ENCODE measurements at places on chromosomes 7 and 10.

DNA sequence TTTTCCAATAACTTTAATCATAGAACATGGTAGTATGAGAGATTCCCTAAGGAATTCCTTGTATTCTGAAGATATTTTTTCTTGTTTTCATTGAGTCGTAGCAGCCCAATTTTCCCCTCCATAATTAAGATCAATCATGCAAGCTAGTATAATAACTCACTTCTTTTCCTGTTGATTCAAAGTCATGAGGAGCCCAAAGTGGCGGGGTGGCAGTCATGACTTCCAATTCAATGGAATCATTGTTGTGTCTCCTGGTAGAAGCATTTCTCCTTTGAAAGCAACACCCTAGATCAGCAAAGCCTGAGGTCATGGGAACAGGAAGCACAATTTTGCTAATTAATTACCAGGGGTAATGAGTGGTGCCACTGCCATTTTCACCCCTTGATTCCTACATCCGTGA lies 77.6 kb upstream of the MAGI2 start:
- DNase-seq, result no peak

- DNase-seq, result no peak
These were observed 316.4 kb upstream of the COBL start for GRCh38 chr7:51633006-51633405.

- no peak for DNase-seq
These were observed at the start of gene PLXNA4 for GRCh38 chr7:132575982-132576720. PLXNA4 (minus strand) TSS chr7:132576470; CDS start chr7:132508693, 67,777 bp downstream.

- no peak for DNase-seq
These were observed 99.1 kb downstream of the CCDC71L start for GRCh38 chr7:106561666-106562411.

DNA sequence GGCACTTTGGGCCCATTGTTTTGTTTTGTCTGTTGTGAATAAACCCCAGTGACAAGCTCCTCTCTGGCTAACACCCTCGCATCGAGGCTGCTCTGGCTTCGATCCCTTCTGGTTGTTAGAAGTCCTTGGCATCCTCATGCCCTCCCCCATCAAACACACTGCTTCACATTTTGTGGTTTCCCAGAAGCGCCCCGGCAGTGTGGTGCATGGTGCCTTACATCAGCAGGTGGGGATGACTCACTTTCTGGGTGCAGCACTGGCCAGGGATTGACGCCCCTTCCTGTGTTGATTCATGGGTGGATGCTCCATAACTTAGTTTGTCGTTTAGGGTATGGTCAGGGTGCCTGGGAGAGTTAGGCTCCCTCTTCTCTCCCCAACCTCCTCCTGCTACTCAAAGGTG lies 51.4 kb downstream of the PLPP4 start:
- no peak for DNase-seq

GRCh38 chr10:9789996-9790395 lies 1227.7 kb upstream of the CELF2 start:
- no peak for DNase-seq

DNA sequence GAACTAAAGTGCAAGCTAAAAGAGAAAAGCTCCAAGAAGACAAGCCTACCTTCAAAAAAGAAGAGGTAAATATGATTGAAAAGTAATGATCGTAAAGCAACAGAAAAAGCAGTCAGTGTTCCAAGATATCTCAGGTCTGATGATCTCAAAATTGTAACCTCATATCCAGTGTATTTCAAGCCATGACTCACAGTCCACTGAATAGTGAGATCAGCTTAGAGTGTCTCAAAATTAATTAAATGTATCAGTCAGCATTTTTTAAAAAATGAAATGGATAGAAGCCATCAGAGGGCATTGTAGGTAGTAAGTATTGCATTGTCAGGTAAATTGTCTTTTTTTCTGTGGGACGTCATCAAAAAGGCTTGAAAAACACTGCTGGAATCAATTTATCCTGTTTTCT lies 50.6 kb upstream of the AGBL3 start:
- no peak for DNase-seq

DNA sequence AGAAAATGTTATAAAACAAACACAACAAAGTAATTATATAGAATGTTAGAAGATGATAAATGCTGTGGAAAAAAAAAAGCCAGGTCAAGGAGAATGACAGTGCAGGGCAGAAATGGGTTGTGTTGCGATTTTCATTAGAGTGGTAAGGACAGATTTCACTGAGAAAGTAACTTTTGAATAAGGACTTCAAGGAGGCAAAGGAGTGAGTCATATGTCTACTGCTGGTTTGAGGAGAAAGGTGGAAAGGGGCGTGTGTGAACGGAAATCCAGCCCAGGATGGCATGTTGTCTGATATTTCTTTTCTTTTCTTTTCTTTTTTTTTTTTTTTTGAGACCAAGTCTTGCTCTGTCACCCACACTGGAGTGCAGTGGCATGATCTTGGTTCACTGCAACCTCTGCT lies 12.3 kb upstream of the DLD start:
- no peak for DNase-seq

DNA sequence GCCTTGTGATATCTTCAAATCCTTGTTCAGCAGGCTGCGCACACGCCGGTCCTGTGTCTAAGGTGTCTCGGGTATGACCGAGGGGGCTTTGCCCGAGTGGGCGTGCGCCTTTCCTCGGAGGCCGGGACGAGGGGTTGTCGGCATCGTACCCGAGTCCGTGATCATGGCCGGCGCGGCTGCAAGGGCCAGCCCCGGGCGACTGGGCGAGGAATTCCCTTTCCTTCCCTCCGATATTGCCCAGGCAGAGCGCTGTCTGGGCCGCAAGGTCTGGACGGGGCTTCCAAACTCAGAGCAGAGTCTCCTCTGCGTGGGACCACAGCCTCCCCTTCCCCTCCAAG lies 59.7 kb downstream of the ZNF467 start:
- no peak for DNase-seq

DNA sequence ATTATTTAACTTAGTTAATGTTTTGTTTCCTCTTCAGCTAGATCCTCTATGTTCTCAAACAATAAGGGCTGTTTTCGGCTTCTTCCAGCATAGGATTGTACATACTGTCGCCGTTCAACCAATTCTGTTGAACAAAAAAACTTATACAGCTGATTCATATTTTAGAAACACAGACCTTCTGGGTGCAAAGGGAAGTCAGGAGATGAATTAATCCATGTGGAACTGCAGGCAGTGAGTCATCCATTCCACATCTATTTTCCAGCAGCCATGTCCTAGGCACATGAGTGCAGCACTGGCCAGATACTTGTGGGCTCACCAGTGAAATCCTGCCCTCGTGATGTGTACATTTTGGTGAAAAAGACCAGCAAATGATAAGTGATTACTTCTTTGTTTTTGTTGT lies 163.2 kb downstream of the JAZF1 start:
- no peak for DNase-seq

- no peak for DNase-seq
These were observed 503.3 kb downstream of the SORCS1 start for GRCh38 chr10:106661133-106661766.

GRCh38 chr7:24907311-24907886 lies 72.6 kb downstream of the OSBPL3 start:
- no peak for DNase-seq

GRCh38 chr10:76297780-76298281 lies 866.4 kb downstream of the LRMDA start:
- DNase-seq, result no peak

DNA sequence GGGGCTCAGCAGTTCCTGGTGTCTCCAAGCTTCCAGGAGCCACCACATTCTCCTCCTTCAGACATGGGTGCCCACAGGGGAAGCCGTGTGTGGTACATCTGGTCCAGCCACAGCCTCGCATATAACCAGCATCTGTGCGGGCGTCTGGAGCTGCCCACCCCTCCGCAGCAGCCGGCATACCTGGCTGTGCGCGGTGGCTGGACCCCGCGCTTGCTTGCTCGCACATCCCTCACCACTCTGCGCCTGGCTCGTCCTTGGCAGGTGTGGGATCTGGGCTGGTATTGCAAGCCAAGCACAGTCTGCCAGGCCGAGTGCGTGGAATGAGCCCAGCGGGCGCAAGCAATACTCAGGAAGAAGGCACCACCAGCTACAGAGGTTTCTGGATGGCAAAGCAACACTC lies 117.7 kb upstream of the MBL2 start:
- DNase-seq, result no peak

- DNase-seq, result no peak
These were observed 39.9 kb downstream of the TLL2 start for GRCh38 chr10:96473866-96474265.

- DNase-seq, result no peak
These were observed at the start of gene HIP1 for GRCh38 chr7:75738604-75738974. HIP1 (minus strand) TSS chr7:75738941; CDS start chr7:75738920, 21 bp downstream.

GRCh38 chr7:38368191-38368605 lies 94.8 kb upstream of the TARP start:
- DNase-seq, result peak; percentile 77

DNA sequence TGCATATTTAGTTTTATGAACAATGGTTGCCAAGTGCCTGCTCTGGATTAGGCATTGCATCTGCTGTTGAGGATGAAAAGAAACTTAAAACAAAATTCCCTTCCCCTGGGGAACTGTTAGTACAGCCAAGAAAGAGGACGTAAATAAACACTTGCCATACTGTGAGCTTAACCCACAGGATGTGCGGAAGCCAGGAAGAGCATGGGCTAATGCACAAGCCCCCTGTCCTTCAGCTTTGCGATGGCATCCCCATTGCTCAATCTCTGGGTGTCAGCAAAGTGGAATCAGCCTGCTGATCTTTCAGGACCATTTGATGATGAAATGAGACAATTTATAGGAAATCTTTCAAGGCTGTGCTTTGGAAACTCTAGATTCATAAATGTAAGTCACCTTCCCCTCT lies 399.9 kb upstream of the IGFBP3 start:
- DNase-seq, result no peak

DNA sequence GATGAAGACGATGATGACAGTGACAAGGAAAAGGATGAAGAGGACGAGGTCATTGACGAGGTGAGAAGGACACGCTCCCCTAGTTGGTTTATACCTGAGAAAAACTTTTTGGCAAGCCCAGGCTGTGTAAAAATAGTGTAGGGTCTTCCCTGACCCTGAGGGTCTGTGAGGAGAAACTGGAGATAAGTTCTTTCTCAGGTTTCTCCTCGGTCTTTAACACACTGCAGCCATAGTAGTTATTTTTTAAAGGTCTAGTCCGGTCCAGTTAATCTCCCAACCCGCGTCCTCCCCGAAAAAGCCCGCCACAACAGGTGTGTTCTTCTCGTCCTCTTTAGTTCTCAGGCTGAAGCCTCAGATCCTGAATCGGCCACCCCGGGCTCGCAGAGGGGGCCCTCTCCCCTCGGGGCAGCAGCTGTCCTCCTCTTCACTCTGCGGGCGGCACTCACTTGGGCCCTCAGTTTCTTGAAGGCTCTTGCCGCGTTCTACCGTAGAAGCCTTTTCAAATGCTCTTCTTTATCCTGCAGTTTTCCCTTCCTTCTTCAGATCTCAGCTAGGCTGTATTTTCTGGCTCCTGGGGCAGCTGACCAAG lies 411 bp downstream of the BCCIP start:
- DNase-seq, result no peak

GRCh38 chr10:51364674-51365073 lies 290.4 kb downstream of the PRKG1 start:
- DNase-seq, result no peak

- DNase-seq, result no peak
These were observed 1.9 kb downstream of the CALHM2 start for GRCh38 chr10:103450201-103450695.

DNA sequence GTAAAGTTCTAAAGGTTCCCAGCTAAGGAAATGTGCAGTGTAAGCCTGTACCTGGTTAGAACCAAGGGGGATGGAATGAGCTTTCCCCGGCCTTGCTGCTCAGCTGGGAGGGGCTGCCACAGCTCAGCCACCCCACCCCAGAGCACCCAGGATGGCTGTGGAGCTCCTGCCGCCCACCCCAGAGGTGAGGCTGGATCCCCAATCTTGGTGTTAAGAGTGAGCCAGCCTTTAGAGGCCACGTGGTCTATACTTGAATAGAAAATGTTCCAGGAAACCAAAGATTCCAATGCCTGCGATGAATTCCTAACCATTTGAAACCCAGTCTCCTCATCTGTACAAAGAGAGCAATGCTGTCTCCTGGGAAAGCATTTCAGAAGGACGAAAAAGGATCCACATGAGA lies 16.5 kb downstream of the DIP2C start:
- no peak for DNase-seq

- no peak for DNase-seq
These were observed 32.2 kb downstream of the LSM5 start for GRCh38 chr7:32458025-32458424.

- no peak for DNase-seq
These were observed 45.5 kb upstream of the TMEM140 start for GRCh38 chr7:135102372-135102771.

- no peak for DNase-seq
These were observed 350.1 kb downstream of the KIF20B start for GRCh38 chr10:90051474-90051873.

- no peak for DNase-seq
These were observed 379.7 kb downstream of the PHTF2 start for GRCh38 chr7:78178319-78178718.

DNA sequence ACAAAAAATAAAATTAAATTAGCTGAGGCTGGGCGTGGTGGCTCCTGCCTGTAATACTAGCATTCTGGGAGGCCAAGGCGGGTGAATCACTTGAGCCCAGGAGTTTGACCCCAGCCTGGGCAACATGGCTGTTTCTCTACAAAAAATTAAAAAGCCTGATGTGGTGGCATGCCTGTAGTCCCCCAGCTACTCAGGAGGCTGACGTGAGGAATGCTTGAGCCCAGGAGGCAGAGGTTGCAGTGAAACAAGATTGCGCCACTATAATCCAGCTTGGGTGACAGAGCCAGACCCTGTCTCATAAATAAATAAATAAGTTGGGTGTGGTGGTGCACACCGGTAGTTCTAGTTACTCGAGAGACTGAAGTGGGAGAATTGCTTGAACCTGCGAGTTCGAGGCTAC lies 65.1 kb downstream of the GNA12 start:
- no peak for DNase-seq

DNA sequence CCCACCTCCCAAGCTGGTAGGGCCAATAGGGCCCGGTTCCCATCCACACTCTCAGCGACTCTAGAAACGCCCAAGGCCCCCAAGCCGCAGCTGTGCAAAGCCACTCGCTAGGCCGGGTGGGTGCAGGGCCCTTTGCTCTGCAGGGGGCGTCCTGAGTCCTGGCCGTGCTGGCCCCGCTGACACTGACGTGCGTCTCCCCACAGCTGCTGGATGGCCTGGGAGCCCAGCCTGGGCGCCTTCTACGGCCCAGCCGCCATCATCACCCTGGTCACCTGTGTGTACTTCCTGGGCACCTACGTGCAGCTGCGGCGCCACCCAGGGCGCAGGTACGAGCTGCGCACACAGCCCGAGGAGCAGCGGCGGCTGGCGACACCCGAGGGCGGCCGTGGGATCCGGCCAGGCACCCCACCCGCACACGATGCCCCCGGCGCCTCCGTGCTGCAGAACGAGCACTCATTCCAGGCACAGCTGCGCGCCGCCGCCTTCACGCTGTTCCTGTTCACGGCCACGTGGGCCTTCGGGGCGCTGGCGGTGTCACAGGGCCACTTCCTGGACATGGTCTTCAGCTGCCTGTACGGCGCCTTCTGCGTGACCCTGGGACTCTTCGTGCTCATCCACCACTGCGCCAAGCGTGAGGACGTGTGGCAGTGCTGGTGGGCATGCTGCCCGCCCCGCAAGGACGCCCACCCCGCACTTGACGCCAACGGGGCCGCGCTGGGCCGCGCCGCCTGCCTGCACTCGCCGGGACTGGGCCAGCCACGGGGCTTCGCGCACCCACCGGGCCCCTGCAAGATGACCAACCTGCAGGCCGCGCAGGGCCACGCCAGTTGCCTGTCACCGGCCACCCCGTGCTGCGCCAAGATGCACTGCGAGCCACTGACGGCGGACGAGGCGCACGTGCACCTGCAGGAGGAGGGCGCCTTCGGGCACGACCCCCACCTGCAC lies 31.6 kb upstream of the KNDC1 start:
- DNase-seq, result no peak

- DNase-seq, result no peak
These were observed 35.1 kb upstream of the PCGF5 start for GRCh38 chr10:91185239-91185875.

Data from effector memory CD4-positive, alpha-beta T cell (primary cell).